ENCODE measurements at places on chromosomes 2 and 18.

GRCh38 chr2:69086466-69086865 is 73.5 kb downstream of the ANTXR1 start:
- DNase-seq: no peak

DNA sequence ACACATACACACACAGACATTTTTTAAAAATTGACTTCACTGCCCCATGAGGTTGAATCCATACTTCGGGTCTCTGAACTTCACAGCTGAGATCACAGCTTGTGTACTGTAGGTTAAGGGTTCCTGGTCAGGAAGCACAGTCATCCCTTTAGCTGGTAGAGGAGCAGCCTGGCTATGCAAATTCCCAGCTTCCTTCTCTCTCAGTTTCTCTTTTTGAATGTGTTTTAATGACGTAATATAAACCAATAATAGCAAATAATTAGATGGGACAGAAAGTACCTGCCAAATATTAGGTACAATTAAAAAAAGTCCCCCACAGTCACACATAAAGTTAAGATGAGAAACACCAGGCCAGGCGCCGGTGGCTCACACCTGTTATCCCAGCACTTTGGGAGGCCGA is 178.7 kb downstream of the ZNF385B start:
- DNase-seq: no peak

GRCh38 chr2:80893711-80894110 is 589.2 kb upstream of the LRRTM1 start:
- DNase-seq: no peak

DNA sequence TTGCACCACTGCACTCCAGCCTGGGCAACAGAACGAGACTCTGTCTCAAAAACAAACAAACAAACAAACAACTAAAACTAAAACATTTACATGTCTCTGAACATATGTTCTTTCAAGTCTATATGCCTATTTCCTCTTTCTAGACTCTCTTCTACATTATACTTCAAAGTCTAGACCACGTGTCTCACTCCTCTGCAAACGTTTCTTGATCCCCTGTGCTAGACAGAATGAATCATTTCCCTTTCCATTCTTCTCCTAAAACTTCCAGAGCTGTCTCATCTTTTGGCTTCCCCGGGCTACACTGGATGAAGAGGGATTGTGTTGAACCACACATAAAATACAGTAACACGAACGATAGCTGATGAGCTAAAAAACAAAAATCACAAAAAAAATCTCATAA is 67.1 kb downstream of the BAZ2B start:
- DNase-seq: no peak

DNA sequence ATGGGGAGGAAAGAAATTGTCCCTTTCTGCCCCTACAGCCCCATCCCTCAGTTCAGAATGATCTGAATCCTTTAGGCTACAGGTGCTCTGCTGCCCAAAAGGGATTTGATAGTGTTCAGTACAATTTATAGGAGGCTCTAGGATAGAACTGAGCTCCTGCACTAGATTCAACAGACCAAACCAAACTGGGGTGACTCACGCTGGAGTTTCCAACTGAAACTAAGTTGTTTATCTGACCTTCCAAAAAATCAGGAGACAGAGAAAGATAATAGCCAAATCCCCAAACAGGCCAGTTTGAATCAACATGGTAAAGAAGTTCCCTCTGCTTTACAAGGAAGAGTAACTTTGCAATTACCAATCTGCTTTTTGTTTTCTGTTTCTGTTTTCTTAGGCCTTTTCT is 72.7 kb upstream of the MBOAT2 start:
- DNase-seq: no peak

DNA sequence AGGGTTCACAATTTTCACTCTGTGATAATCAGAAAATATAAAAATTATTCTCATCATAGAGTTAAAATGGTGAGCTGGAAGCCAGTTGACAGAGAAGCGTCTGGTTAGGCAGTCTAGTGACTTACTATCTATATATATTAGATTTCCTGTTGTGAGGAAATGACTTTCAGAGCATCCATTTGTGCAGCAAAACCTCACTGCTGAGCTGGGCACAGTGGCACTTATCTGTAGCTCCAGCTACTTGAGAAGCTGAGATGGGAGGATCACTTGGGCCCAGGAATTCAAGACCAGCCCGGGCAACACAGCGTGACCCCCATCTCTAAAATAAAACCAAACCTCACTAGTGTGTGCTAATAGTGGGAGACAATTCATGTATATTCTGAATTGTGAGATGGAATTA is 7.2 kb upstream of the KIAA2012 start:
- no peak for DNase-seq

- DNase-seq: no peak
Measured at GRCh38 chr18:67776929-67777328, 260.4 kb upstream of the DSEL start.

DNA sequence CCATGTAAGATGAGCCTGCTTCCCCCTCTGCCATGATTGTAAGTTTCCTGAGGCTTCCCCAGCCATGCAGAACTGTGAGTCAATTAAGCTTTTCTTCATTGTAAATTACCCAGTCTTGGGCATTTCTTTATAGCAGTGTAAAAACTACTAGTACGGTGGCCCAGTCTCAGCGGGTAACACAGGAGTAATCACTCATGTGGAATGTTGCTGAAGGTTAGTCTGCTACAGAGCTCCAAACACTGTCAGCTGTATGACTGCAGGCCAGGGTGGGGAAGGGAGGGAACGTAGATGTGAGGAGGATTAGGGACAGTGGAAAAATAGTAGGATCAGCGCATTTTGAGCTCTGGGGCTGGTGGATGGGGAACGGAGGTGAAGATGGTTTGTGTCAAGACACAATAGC is 711.2 kb upstream of the SOX11 start:
- DNase-seq: no peak

- no peak for DNase-seq
Measured at GRCh38 chr18:67358947-67359346, 157.6 kb downstream of the DSEL start.

DNA sequence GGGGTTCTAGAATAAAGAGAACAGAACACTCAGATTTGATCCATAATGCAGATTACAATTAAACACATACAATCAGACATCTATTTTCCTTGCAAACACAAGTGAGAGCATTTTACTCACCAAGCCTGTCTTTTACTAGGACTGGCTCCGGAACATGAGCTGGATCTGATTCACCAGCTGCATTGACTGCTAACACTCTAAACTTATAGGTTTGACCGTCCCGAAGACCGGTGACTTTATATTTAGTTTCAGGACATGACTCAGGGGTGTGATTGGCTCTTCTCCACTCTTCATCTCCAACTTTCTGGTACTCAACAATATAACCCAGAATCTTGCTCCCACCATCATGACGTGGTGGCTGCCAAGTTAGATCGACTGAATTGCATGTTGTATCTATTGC is 112.4 kb downstream of the PLEKHA3 start:
- no peak for DNase-seq

- DNase-seq: no peak
Measured at GRCh38 chr2:29829841-29830240, 91.5 kb downstream of the ALK start.

DNA sequence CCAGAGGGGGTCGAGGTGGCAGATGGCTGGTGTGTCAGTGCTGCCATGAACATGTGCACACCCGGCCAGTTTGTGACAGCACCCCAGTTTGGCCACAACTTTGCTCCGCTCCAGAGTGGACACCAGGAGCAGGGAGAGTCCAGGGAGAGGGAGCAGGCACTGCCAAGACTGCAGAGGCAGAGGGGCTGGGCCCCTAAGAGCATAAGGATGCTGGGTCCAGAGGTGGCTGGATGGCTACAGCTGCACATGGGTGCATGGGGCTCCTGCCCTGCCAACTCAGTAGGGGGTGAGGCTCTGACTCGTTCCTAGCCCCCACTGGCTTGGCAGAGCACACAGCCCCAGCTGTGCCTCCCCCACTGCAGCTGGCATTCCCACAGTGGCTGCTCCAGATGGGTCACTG is 999.2 kb upstream of the CRIM1 start:
- DNase-seq: no peak

DNA sequence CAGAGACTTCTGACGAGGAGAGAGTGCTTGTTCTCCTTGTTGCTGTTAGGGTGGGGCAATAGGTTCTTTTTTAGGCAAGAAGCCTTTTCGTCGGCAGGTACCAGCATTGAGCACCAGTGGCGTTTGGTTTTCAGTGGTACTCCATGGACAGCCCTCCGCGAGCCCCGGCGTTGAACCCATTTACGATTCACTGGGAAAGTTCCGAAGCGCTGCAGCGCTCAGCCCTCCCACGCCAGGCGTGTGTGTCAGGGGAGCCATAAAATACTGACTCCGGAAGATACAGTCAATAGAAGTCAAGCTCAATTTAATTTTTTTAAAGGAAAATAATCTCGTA is 494 bp upstream of the ROCK1 start:
- peak; percentile 27 for DNase-seq

GRCh38 chr2:157911750-157912149 is 35.6 kb upstream of the ACVR1 start:
- DNase-seq: no peak

DNA sequence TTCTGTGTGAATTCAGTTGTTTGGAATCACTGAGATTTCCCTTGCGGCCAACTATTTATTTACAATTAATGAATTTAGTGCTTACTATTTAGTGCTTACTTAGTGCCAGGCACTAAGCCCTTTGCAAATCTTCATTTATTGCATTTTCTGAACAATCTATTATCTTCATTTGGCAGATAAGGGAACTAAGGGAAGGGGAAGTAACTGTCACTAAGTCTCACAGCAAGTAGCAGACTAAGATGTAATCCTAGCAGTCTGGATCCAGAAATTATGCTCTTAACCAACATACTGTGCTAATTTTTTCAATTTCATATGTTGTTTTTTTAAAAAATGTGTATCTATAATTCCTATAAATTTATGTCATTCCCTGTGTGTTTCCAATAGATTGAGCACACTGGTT is 214.4 kb upstream of the EPC2 start:
- DNase-seq: no peak

DNA sequence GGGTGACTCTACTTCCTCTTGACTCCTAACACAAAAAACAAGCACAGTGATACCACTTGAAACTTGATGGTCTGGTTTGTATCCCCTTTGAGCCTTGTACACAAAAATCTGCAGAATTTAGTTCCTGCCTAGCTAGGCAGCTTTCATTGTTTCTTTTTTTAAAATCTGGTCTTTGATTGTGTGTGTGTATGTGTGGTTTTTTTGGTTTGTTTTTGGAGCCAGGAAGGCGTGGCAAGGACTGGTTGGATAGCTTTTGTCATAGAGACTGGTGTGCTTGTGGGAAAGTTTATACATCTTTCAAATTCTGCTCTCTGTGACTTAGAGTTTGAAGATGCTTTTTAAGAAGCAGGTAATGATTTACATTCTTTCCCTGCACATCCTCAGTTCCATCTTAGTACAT is 127.4 kb downstream of the TANC1 start:
- no peak for DNase-seq

DNA sequence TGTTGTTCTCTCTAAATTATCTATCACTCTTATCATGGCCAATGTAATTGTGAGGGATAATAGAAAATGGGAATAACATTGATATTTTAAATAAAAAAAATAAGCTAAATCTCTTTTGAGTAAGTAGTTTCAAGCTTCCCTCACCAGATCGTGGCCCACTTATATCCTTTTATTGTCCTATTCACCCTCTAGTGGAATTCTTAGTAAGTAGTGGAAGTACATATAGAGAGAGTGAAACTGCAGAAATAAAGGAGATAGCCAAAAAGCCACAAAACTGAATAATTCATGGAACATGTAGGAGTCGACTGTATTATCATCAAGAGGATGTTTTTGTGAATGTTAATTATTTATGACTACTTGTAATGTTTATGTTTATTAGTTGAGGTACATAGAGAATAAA is 66.1 kb upstream of the DTNA start:
- no peak for DNase-seq

DNA sequence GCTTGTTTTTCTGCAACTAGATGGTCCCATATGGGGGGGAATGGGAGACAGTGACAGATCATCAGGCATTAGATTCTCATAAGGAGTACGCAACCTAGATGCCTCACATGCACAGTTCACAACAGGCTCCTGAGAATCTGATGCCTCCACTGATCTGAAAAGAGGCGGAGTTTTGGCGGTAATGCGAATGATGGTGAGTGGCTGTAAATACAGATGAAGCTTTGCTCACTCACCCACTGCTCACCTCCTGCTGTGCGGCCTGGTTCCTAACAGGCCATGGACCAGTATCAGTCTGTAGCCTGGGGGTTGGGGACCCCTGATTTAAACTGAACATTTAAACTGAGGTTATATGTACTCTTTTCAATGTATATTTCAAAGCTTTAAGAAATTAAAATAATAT is 40.7 kb downstream of the SOS1 start:
- DNase-seq: no peak

GRCh38 chr2:224909885-224910573 is 132.2 kb downstream of the DOCK10 start:
- peak; percentile 9 for DNase-seq

DNA sequence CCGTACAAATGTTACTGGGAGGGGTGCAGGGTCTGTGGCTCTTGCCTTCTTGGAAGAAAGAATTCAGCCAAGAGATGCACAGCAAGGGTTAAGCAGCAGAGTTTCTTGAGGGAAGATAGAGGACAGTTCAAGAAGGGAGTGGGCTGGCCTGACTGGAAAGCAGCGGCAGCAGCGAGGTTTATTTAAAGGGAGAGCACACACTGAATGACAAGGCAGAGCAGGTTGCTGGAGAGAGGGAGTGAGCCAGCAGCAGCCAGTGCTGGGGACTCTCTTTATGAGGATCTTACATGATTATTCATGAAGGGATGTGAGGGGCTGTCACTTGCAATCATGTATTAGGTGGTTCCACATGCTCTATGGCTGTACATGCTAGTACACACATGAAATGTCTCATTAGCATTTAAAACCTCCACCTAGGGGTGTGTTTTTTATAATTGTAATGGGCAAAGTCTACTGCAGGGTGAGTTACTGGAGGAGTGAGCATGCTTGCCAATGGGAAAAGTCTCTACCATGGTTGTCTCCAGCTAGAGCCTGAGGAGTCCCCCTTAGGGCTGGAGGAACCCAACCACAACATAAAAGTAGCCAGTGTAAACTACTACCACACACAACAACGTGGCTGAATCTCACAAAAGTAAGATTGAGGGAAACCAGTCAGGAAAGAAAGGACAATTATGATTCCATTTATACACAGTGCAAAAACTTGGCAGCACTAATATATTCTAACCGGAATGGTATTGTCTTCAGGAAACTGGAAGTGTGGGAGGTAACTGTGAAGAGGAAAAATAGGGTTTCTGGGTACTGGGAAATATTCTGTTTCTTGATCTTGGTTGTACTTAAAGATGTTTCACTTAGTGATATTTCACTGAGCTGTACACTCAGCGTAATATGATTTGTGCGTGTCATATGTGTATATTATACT is 87.6 kb upstream of the FAM110C start:
- no peak for DNase-seq

- DNase-seq: no peak
Measured at GRCh38 chr2:221529943-221530652, 42.0 kb downstream of the EPHA4 start.

GRCh38 chr2:28587526-28588291 is 91.8 kb downstream of the PLB1 start:
- no peak for DNase-seq

DNA sequence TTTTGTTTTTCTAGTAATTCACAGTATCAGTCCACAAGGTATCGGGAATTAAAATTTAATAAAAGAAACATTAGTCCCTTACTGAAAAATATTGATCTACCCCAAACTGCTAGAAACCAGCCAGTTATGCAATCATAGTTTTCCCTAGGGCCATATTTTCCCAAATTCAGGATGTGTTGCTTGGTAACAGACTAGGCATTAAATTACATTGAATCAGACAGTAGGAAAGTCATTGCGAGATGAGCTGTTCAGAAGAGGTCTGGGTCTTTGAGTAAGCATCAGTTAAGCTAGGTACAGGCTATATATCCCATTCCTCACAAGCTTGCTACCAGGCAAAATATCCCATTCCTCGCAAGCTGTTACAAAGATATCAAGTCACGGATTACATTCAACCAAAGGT is 123.0 kb upstream of the CCDC150 start:
- DNase-seq: no peak

- DNase-seq: no peak
Measured at GRCh38 chr2:43265421-43265820, 39.0 kb upstream of the ZFP36L2 start.

Measured in HuH-7.5 (cell line).